ENCODE measurements at places on chromosomes 7 and 10.
A peak's percentile ranks its signal among the peaks of the same experiment; 100 is the strongest.

GRCh38 chr7:43697690-43698089 is 31.6 kb downstream of the COA1 start:
- DNase-seq: no peak
- H3K27me3 ChIP-seq: no peaks in the 10 kb centered on the region
- H3K36me3 ChIP-seq: no peaks in the 10 kb centered on the region
- H3K27ac ChIP-seq: no peak overlapping the region
- H3K4me1 ChIP-seq: no peaks in the 10 kb centered on the region

GRCh38 chr7:80135309-80136104 is 876 bp downstream of the GNAI1 start:
- H3K36me3 ChIP-seq: no peaks in the 10 kb centered on the region
- peaks cover 6% of the 10 kb centered on the region for H3K27me3 ChIP-seq
- no peak for DNase-seq
- H3K4me1 ChIP-seq: peaks cover 13% of the 10 kb centered on the region
- peak overlapping the region; percentile 29 for H3K27ac ChIP-seq
- H3K4me3 ChIP-seq: peak overlapping the region; percentile 62

DNA sequence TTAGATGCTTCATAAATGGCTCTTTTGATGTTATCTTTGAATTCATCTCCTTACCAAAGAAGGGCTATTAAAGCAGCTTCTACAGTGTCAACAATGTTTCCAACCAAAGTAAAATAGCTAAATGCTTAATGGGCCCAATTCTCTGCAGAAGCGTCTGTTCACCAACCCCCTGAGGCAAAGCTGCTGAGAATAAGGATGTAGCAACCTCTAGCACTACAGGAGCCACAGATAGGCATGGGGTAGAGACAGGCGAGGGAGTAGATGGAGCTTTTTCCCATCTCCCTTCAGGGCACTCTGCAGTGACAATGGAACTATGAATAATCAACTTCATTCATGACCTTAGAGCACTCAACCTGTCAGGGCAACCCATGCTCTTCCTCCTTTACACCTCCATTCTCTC is 134.1 kb downstream of the FZD1 start:
- no peaks in the 10 kb centered on the region for H3K36me3 ChIP-seq
- H3K27ac ChIP-seq: no peak overlapping the region
- no peaks in the 10 kb centered on the region for H3K27me3 ChIP-seq
- no peak for DNase-seq

DNA sequence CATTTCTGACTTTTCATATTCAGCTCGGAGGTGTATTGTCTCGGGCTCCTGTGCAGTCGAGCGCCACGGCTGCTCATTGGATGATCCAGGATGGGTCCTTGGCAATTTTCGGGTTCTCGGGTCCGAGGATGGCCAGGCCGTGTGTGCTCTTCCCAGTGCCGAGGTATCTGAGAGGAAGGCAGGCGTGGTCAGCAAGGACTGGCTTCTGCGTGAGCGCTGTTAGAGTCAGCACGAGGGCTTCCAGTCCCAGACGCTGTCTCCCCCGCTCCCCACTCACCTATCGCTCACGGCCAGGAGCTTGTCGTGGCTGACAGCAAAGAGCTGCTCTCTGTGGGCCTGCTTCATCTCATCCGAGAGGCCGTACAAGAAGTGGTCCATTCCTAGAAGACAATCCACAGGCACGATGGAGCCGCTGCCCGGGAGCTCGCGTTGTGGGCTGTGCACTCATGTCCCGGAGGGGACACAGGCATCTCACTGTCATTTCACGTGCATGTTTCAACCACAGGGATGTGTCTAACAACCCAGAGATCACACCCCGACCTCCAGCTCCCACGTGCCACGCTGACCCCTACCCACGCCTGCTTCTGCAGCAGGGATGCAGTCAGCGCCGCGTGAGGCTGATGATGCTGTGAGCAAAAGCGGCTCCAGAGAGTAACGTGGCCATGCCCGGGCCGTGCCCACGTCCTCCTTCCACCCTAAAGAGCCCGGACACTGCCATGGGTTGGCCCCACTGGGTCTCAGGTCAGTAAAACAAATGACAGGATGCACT is 34.4 kb downstream of the PITRM1 start:
- H3K4me1 ChIP-seq: no peaks in the 10 kb centered on the region
- peaks cover 93% of the 10 kb centered on the region for H3K36me3 ChIP-seq
- no peak for DNase-seq
- H3K27ac ChIP-seq: no peak overlapping the region
- H3K4me3 ChIP-seq: no peak overlapping the region

GRCh38 chr7:14432924-14433323 is 443.5 kb upstream of the ETV1 start:
- DNase-seq: no peak
- H3K27ac ChIP-seq: no peak overlapping the region
- H3K27me3 ChIP-seq: no peaks in the 10 kb centered on the region
- H3K4me1 ChIP-seq: no peaks in the 10 kb centered on the region

DNA sequence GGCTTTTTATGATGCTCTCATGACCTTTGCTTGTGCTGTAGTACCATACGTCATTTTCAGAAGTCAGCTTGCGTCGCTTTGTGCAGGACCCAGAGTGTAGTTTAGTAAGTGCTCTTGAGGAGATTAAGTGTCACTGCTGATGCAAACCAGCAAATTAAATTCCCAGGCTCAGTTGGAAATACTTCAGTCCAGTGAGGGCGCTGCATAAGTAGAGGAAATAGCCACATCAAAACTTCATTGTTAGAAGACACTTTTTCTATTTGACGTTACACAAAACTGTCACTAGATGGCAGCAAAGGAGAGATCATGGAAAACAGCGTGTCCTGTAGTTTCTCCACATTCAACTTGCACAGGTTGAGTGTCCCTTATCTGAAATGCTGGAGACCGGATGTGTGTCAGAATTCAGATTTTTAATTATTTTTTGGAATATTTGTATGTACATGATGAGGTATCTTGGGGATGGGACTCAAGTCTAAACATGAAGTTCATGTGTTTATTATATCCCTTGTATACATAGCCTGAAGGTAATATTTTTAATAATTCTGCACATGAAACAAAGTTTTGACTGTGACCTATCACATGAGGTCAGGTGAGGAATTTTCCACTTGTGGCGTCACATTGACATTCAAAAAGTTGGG is 7.9 kb downstream of the ZNF22 start:
- peaks cover 1% of the 10 kb centered on the region for H3K4me1 ChIP-seq
- DNase-seq: no peak
- H3K4me3 ChIP-seq: no peak overlapping the region

GRCh38 chr7:74653686-74654181 is 3.8 kb upstream of the GTF2I start:
- no peak for DNase-seq
- no peak overlapping the region for H3K27ac ChIP-seq
- peaks cover 22% of the 10 kb centered on the region for H3K4me1 ChIP-seq
- H3K36me3 ChIP-seq: no peaks in the 10 kb centered on the region

- H3K4me1 ChIP-seq: no peaks in the 10 kb centered on the region
Measured at GRCh38 chr7:21191321-21192073, 236.4 kb upstream of the SP4 start.

DNA sequence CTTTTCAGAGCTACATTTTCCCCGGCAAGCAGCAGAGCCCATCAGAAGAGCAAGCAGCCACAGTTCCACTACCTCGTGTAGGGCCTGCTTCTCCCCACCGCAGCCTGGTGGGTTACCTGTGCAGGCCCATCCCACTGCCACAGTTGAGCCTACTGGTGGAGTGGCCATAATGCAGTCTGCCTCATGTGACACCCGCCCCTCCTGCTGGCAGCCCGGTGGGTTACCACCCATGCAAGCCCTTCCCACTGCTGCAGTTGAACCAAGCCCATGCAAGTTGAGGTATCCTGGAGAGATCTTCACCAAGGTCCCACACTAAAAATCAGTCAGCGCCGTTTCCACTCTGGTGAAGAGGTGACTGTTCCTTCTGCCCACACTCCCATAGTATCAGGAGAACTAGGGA is 32.1 kb upstream of the CNNM1 start:
- no peaks in the 10 kb centered on the region for H3K36me3 ChIP-seq
- H3K27ac ChIP-seq: no peak overlapping the region
- H3K4me1 ChIP-seq: no peaks in the 10 kb centered on the region
- no peaks in the 10 kb centered on the region for H3K27me3 ChIP-seq
- no peak for DNase-seq

DNA sequence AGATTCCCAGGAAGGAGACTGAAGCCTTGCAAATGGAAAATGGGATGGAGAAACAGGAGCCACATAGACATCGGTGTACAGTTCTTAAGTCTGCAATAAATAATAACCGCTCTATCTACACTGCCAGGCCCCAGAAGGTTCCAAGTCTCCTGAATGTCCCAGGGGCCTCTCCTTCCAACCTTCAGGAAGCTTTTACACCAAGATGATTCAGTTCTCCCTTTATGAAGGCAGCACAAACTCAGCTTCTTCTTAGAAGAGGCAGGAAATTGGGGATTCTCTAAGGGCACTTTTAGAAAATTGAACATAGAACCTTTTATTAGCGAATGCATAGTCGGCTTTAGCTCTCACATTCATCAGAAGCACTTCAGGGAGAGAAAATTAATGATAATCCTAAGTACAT is 130.8 kb upstream of the LYZL1 start:
- H3K27me3 ChIP-seq: no peaks in the 10 kb centered on the region
- H3K36me3 ChIP-seq: no peaks in the 10 kb centered on the region
- no peak overlapping the region for H3K4me3 ChIP-seq
- no peaks in the 10 kb centered on the region for H3K4me1 ChIP-seq
- H3K27ac ChIP-seq: no peak overlapping the region
- no peak for DNase-seq

GRCh38 chr10:59880971-59881510 is 25.3 kb downstream of the CCDC6 start:
- peaks cover 30% of the 10 kb centered on the region for H3K4me1 ChIP-seq
- peak; percentile 68 for DNase-seq
- no peaks in the 10 kb centered on the region for H3K36me3 ChIP-seq
- no peaks in the 10 kb centered on the region for H3K27me3 ChIP-seq
- H3K27ac ChIP-seq: no peak overlapping the region
- H3K4me3 ChIP-seq: no peak overlapping the region

- no peaks in the 10 kb centered on the region for H3K36me3 ChIP-seq
- no peak for DNase-seq
- no peak overlapping the region for H3K27ac ChIP-seq
- H3K27me3 ChIP-seq: no peaks in the 10 kb centered on the region
- H3K4me3 ChIP-seq: no peak overlapping the region
Measured at GRCh38 chr7:143171697-143172096, 11.5 kb upstream of the TAS2R39 start.

- no peak overlapping the region for H3K4me3 ChIP-seq
- no peaks in the 10 kb centered on the region for H3K36me3 ChIP-seq
- no peaks in the 10 kb centered on the region for H3K27me3 ChIP-seq
- H3K4me1 ChIP-seq: no peaks in the 10 kb centered on the region
- H3K27ac ChIP-seq: no peak overlapping the region
Measured at GRCh38 chr10:24086296-24087086, 122.4 kb upstream of the KIAA1217 start.

GRCh38 chr10:132270256-132270655 is 37.5 kb downstream of the STK32C start:
- H3K27me3 ChIP-seq: no peaks in the 10 kb centered on the region
- no peak for DNase-seq
- H3K4me1 ChIP-seq: no peaks in the 10 kb centered on the region

GRCh38 chr10:126376956-126377355 is 11.3 kb downstream of the ADAM12 start:
- no peaks in the 10 kb centered on the region for H3K27me3 ChIP-seq
- no peak for DNase-seq
- no peak overlapping the region for H3K4me3 ChIP-seq
- no peak overlapping the region for H3K27ac ChIP-seq
- no peaks in the 10 kb centered on the region for H3K4me1 ChIP-seq

GRCh38 chr7:155660758-155661093 is 16.3 kb downstream of the RBM33 start:
- peaks cover 1% of the 10 kb centered on the region for H3K36me3 ChIP-seq
- no peak overlapping the region for H3K27ac ChIP-seq
- DNase-seq: no peak

DNA sequence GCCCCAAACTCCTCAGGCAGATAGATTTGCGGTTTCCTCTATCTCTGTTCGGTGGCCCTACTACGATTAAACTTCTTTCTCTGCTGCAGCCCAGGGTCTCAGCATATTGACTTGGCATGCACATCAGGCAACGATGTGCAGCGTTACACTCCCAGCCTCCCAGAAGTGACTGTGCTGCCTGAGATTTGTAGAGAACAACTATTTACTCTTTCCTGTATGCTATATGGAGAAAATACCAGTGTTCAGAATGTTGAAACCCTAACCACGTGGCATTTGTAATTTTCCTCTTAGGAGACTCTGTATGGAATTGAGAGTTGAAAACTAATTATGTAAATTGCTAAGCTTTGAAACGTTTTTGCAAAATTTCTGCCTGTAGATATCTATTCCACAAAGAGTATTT is 50.9 kb downstream of the GNAI1 start:
- DNase-seq: no peak
- H3K27ac ChIP-seq: no peak overlapping the region
- no peak overlapping the region for H3K4me3 ChIP-seq

GRCh38 chr10:90407131-90407530 is 450.7 kb downstream of the HTR7 start:
- no peaks in the 10 kb centered on the region for H3K27me3 ChIP-seq
- H3K4me3 ChIP-seq: no peak overlapping the region
- H3K36me3 ChIP-seq: no peaks in the 10 kb centered on the region

GRCh38 chr10:3427347-3427746 is 254.8 kb upstream of the PITRM1 start:
- H3K4me3 ChIP-seq: no peak overlapping the region
- no peaks in the 10 kb centered on the region for H3K27me3 ChIP-seq
- peaks cover under 1% of the 10 kb centered on the region for H3K4me1 ChIP-seq
- H3K27ac ChIP-seq: no peak overlapping the region

DNA sequence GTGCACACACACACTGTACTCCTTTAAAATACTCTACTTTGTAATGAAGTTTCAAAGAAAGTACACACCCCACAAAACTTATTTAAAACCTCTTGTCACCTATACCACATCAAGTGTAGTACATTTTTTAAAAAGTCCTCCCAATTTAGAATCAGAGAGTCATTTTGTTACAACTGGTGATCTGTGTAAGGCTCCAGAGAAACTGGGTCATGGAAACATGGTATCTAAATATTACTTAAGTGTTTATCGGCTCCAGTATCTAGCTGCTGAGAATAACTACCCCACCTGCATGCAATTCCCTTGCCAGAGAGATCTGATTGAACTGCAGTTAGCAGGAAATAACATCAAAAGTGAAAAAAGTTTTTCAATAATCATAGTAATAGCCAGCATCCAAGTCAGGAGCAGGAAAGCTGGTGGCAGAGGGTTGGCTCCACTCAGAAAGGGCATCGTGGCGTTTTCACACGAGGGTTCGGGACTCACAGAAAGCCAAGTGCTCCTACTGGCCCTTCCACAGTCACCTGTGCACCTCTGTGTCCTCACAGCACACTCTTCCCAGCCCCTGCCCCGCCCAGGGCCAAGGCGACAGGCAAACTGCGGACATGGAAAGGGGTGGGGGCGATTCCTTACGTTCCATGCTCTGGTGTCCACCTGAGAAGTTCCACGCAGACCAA is 6.5 kb downstream of the RGS10 start:
- no peaks in the 10 kb centered on the region for H3K27me3 ChIP-seq
- peaks cover 15% of the 10 kb centered on the region for H3K4me1 ChIP-seq
- no peak overlapping the region for H3K27ac ChIP-seq

- no peaks in the 10 kb centered on the region for H3K36me3 ChIP-seq
- H3K4me3 ChIP-seq: no peak overlapping the region
- no peak overlapping the region for H3K27ac ChIP-seq
- DNase-seq: no peak
Measured at GRCh38 chr10:130740166-130740565, 571.4 kb downstream of the TCERG1L start.

GRCh38 chr7:67438198-67438882 is 441.7 kb downstream of the TYW1 start:
- no peaks in the 10 kb centered on the region for H3K4me1 ChIP-seq
- H3K27me3 ChIP-seq: no peaks in the 10 kb centered on the region
- no peaks in the 10 kb centered on the region for H3K36me3 ChIP-seq
- H3K4me3 ChIP-seq: no peak overlapping the region

All from natural killer cell (primary cell).